ENCODE measurements at places on chromosomes 2 and 18.

DNA sequence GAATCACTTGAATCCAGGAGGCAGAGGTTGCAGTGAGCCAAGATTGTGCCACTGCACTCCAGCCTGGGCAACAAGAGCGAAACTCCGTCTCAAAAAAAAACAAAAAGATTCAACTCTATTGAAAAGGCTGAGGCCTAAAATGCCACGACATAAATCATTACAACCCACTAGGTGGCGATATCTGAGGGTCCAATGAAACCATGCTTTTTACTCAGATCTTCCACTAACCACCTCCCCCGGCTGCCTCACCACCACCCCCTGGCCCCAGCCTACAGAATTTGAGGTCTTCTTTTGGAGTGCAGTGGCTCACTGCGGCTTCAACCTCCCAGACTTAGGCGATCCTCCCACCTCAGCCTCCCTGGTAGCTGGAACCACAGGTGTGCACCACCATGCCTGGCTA, 57.5 kb downstream of the AP1S3 start:
- no peak for DNase-seq

- DNase-seq: no peak
Measured at GRCh38 chr18:36365836-36366775, 68.6 kb downstream of the FHOD3 start.

GRCh38 chr2:152506843-152507242, 171.9 kb downstream of the FMNL2 start:
- no peak for DNase-seq

DNA sequence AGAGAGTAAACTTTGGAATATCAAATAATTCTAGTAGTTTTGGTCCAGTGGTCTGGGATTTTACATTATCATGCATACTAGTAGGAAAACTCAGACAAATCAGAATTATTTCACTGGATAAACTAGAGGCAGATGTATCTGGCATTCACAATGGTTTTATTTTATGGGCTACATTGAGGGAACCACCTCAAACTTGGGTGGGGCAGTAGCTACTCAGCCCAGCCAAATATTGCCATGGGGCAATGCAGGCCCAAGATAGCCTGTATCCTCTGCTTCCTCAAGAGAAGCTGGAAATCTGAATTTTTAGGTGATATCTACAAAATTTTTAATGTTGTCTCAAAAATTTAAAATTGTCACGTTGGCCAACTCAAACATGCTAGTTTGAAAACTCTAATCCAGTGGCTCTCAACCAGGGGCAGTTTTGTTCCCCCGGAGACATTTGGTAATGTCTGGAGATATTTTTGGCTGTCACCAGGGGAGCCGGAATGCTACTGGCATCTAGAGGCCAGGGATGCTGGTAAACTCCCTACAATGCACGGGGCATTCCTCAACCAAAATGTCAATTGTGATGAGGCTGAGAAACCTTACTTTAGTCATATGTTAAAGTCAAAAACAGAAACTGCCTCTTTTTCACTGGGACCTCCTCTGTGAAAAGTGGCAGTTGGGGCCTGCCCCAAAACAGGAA, 172.8 kb upstream of the SPRED2 start:
- no peak for DNase-seq

DNA sequence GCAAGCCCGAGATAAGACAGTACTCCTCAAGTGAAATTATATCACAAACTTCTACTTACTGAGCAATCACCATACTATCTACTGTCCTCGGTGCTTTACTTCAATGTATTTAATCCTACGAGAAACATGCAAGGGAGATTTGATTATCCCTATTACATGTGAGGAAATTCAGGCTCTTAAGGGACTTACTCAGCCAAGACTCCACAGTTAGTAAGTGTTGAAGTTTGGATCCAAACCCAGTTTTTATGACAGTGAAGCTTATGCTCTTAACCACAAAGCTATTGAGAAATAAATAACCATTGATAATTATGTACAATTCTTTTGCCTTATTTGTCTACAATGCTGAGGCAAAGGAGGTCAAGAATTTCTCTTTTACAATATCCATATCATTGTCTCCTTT, 672.9 kb upstream of the ACVR2A start:
- DNase-seq: no peak

DNA sequence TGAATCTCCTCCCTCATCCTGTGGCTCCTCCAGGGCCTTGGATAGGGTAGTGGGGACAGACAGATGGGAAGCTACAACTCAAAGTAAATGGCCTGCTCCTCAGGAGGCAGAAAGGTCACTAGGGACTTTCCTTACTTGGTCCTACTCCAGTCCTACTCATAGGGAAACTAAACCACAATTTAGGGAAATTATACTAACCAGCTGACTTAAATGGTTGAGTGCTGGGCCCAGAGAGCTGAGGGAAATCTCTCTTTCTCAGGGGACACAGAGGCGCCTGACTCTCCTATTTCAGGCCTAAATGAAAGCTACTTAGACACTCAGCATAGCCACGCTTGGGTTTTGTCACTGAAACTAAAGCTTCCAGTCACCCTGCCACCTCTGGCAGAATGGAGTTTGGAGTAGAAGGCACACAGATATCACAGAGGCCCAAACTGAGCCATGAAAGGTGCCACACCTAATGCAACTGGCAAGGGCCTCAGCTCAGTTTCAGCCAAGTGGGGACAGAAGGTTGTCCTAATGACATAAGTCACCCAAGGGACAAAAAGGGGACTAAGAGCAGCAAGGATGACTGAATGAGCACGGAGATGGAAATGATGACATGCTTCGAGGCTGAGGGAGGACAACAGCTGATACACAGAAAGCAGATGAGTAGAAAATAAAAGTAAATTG, 24.0 kb downstream of the CERKL start:
- no peak for DNase-seq

DNA sequence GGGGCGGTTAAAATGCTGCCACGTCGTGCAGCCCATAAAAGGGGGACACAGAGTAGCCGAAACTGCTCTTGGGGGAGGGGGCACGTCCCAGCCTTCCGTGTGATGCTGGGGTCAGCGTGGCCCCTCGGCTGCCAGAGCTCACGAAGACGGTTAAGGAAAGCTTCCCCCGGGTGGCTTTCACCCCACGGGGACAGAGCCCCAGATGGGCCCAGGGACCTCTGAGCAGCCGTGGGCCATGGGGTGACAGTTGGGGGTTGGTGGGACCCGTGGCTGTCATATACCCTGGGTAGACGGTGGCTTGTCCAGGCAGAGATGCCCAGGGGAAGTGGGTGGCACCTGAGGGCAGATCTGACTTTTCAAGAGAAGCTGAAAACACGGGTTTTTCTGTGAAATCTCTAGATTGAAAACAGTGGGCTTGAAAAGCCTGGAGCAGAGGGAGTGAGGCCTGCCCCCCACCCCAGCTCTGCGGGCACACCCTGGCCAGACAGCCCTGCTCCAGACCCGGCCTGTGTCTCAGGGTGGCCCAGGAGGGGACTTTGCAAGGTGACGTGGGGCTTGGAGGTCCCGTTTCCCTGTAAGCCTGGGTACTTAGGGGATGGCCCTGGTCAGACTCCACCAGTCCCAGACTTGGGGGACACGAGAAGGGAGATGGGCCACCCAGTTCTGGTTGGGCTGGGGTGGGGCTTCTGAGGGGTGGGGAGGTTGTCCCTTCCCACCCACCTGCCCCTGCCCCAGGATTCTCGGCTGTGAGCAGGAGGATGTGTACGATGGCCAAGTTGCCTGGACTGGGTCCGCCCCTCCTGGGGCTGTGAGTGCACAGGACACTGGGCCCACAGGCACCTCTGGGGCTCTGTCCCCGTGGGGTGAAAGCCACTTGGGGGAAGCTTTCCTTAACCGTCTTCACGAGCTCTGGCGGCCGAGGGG, 652 bp downstream of the NEU4 start:
- DNase-seq: no peak

DNA sequence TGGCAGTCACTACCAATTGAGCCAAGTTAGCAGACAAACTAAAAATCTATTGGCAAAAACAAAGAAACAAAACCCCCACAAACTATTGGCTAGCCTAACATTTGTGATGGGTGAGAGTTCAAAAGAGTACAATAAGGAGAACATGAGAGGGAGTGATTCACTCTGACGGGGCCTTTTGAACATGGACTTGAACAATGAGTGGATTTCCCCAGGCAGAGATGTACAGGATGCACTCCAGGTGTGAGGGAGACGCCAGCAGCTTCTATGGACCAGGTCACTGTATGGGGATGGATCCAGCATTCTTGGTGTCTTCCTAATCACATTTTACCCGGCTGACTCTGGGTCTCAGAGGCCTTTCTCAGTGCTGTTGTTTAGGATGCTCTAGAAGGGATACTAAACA, 167.5 kb upstream of the SMAD2 start:
- no peak for DNase-seq

GRCh38 chr2:136127356-136127755, 9.4 kb upstream of the CXCR4 start:
- DNase-seq: no peak

DNA sequence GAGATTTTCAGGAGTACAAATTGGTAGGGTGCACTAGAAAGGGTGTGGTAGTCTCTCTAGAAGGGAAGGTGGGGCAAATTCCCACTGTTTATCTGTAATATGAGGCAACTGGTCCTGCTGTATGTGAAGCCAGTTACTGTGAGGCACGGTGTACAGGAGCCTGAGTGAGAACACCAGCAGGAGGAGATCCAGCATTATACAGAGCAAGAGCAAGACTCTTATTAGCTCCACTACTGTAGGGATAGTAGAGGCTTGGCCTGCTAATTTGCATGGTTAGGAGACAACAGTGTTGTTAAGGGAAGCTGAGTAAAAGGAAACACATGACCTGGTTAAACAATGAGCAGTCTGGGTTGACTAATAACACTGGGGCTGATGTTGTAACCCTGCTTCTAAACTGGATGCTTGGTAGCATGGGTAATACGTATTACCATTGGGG, 76.3 kb upstream of the WDSUB1 start:
- no peak for DNase-seq

- DNase-seq: no peak
Measured at GRCh38 chr18:57455576-57456129, 20.5 kb downstream of the ONECUT2 start.

DNA sequence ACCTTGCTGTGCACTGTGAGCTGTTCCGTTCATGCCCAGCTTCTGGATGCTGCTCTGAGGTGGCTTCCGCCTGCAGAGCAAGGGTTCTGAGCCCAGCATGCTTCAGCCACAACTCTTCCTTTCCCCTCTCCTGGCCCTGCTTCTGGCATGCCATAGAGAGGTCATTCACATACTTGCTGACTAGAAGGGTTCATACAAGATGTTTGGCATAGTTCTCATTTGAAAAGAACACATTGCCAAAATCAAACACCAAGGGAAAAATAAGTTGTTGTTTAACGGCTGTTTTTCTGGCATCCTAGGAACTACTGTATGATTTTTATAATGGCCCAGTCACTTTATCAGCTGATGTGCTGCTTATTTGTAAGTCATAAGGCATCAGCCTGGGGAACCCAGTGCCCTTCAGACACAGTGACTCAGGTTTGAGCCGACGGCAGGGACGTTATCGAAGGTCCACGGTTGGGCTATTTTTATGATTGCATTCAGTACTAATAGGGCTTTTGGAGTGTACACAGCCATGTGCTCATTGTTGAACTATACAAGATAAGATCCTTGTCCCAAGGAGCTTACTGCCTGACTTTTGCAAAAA, 53.9 kb upstream of the CTAGE1 start:
- no peak for DNase-seq

GRCh38 chr2:138831154-138831553, 51.0 kb upstream of the NXPH2 start:
- DNase-seq: no peak

GRCh38 chr2:182915369-182916326, 49.2 kb upstream of the FRZB start:
- no peak for DNase-seq

GRCh38 chr2:140929849-140930248, 1201.0 kb downstream of the LRP1B start:
- DNase-seq: no peak

- DNase-seq: no peak
Measured at GRCh38 chr2:128369108-128369555, 50.5 kb upstream of the HS6ST1 start.

DNA sequence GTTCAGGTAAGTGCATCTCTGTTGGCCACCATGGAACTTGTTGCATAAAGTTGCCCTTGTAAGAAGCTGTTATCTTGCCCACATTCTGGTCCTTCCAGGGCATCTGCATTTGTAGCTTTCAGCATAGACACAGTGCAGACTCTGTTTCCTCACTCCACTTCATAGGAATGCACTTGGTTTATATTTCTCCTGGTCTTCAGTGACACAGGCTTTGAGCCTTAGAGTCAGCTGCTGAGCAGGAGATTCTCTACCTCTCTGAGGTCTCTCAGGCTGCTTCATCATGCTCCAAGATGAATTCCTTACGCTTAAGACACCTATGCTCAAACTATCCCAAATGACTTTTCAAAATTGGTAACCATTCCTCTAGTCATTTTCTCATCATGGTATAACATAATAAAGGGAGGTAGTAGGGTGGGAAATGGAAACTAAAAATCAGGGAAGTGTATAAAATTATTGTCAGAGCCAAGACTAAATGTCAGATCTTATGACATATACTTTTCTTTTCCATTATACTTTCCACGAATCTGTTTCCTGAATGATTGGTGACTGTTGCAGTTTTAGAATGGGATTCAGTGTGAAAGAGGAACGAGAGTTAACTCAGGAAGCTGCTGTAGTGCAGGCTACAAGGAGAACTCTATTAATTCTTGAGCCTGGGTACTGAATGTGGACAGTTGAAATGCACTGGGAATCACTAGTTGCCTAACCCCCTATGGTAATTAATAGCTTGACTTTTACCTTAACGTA, 72.0 kb downstream of the GALNT1 start:
- DNase-seq: no peak

DNA sequence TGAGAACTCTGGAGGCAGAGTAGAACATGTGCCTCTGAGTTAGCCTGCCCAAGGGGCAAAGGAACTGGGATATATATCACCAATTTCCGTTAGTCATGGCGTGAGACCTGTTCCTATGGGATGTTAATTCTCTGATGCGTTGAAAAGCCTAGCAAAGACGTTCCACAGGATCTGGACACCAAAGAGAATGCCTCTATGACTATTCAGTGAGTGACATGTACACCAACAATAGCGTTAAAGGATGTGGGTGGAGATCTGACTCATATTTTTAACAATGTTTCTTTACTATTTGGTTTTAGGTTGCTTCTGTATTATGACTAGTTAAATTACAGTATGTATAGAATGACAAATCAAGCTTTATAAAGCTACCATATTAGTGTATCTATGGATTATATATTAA, 320.9 kb upstream of the MC4R start:
- no peak for DNase-seq

DNA sequence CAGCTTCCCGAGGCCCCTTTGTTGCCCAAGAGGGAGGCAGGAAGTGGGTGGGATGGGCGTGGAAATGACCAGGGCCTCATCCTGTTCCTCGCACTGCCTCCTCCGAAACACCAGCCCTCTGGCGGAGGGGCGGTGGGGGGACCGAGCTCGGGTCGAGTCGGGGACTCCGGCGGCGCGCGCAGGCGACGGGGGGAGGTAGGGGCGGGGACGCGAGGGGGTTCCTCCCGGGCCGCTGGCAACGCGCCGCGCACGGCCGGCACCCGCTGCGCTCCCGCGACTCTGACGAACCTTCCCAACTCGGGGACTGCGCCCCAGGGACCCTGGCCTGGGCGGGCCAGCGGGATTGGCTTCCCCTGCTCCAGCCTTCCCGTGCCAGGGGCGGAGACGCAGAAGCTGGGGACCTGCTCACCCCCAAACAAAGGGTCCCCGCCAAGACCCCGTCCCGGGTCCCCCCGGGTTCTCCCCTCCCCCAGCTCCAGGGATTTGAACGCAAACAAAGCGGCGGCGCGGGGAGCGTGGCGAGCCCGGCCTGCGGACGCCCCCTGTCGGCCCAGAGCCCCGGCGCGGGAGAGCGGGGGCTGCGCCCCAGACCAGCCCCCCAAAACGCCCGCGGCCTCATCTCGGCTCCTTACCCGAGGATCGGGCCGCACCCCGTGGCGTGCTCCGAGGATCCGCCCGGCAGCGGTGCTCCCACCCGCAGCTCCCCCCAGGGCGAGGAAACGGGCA, 1.2 kb downstream of the SEMA4C start:
- no peak for DNase-seq

All from stimulated activated CD4-positive, alpha-beta T cell treated with anti-CD3 and anti-CD28 coated beads, Interleukin-15, amount 100 ng/mL, for 1 hour (primary cell).